ENCODE measurements at places on chromosomes 11 and 22.

- DNase-seq: no peak
Measured at GRCh38 chr11:81987829-81988472, 745.7 kb downstream of the FAM181B start.

DNA sequence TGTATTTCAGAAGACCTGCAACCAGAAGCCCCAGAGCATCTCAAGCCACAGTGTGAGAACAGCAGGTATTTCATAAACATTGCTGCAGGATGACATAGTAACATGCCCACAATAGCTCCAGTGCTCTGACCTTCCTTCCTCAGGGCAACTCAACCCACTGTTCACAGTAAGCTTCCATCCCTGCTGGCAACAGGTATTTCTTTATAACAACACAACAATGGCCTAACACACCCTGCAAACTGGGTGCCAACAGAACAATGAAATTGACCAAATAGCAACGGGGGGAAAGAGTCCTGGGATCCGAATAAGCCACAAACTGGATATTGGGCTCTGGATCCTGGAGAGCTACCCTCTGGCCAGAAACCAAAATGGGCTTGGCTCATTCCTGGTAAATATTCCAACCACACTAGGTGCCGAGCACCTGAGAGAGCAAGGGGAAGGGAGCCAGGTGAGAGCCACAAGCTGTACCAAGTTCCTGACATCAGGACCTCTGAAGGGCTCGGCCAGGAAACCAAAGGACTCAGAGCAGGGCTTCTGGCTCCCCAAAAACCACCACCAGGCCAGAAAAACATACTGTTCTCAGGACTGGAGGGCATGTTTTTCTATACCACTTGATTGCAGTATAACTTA is 99.5 kb downstream of the MICAL3 start:
- DNase-seq: no peak

GRCh38 chr22:38271927-38272372 is 860 bp downstream of the TMEM184B start:
- no peak for DNase-seq

- peak; percentile 62 for DNase-seq
Measured at GRCh38 chr22:27918341-27919221, 475 bp downstream of the PITPNB start.

DNA sequence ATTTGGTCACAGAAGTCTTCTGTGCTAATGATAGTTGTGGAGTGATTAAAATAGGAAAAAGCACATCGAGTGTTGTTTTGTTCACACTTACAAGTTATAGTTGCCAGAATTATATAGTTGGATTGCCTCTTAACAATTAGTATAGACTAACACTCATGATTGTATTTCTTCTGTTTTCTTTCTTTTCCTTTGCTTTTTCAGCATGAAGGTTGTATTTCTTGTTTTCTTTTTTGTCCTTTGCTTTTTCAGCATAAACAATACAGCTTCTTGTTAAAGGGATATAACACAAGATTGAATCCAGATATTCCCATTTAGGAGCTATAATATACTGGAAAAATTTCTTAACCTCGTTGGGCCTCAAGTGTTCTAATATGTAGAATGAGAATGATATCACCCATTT is 31.1 kb downstream of the ACER3 start:
- DNase-seq: no peak

- DNase-seq: no peak
Measured at GRCh38 chr22:17920992-17921650, 103.2 kb downstream of the MICAL3 start.

GRCh38 chr11:81673001-81673400 is 1060.7 kb downstream of the FAM181B start:
- DNase-seq: no peak

GRCh38 chr11:100719809-100720221 is 32.7 kb downstream of the ARHGAP42 start:
- no peak for DNase-seq

Data from glutamatergic neuron (in vitro differentiated cells).